Ovary (tissue), 10 donors: ENCODE measurements at places on chromosomes 3 and 15.

- DNase-seq, result no peak
Observed at GRCh38 chr3:53776494-53777101, 69.6 kb downstream of the CHDH start.

DNA sequence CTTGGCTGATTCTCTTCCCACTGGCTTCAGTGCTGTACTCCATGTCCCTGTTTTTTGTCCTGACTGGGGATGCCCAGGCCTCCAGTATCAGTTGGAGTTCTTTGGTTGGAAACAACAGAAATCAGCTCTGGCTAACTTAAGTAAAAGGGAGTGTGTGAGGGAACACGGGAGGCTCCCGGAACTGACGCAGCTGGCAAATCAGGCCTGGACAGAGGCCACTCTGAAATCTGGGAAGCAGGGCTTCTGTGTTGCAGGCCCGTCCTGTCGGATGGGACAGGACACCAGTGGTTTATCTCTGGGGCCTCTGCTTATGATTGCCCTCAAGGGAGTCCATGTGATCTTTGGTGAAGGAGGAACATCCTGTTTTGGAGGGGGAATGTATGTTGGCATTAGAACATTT lies 124.3 kb downstream of the CHCHD6 start:
- DNase-seq, result peak; percentile 78

- DNase-seq, result no peak
Observed at GRCh38 chr15:67093504-67093862, 28.1 kb downstream of the SMAD3 start.

DNA sequence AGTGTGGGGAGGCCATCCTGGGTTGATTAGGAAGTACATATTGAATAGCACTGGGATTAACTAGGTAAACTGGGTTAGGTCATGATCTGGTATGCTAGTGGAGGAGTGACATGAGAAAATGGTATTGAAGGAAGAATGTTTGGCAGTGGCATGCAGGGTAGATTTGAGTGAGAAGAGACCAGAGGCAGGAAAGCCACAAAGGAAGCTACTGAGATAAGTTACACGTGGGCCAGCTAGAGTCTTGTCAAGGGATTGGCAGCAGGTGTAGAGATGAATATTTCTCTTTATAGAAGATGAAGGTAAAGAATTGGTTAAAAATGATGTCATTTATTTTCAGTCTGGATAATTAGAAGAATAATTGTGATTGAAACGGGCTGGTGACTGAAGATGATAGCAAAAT lies 91.0 kb upstream of the TPRG1 start:
- DNase-seq, result no peak

DNA sequence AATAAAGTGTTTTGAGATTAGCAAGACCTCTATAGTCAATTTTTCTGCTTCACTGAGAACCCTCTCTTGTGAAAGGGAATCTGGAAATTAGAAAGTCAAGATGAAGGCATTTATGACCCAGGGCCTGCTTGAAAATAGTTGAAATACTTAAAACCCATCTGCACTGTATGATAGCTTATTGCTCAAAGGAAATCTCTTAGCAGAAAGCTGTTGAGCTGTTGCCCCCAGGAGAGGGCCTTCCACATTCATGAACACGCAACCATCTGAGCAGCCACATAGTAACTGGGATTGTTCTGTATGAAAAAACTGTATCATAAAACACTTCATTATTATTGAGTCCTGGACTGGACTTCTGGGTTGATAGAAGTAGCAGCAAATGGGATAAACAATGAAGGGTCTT lies 106.4 kb upstream of the PTX3 start:
- no peak for DNase-seq

GRCh38 chr3:8648909-8649741 lies 4.5 kb upstream of the SSUH2 start:
- no peak for DNase-seq

DNA sequence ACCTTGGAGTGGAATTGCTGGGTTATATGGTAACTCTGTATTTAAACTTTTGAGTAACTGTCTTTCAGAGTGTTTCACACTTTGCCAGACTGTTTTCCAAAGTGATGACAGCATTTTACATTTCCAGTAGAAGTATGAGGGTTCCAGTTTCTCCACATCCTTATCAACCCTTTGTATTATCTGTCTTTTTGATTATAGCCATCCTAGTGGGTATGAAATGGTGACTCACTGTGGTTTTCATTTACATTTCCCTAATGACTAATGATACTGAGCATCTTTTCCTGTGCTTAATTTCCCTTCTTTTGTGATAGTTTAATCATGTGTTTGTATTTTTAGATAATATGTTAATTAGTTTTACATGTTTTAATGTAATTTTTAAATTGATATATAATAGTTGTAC lies 138.1 kb upstream of the DAZL start:
- DNase-seq, result no peak

DNA sequence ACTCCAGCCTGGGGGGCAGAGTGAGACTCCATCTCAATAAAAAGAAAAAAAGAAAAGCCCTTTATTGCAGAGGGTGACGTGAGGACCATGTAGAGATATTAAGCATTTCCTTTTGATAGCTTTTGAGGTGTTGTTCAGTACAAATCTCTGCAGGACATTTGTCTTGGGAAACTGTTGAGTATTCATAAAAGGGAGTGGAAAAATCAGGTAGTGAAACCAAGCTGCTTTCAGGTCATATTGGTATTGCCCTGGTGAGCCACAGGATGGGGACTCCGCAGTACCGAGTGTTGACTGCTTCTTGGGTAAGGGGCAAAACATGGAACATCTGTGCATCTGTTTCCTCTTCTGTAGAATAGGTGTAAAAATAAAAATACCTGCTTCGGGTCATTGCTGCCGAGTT lies 9.9 kb downstream of the ITPR1 start:
- DNase-seq, result no peak

DNA sequence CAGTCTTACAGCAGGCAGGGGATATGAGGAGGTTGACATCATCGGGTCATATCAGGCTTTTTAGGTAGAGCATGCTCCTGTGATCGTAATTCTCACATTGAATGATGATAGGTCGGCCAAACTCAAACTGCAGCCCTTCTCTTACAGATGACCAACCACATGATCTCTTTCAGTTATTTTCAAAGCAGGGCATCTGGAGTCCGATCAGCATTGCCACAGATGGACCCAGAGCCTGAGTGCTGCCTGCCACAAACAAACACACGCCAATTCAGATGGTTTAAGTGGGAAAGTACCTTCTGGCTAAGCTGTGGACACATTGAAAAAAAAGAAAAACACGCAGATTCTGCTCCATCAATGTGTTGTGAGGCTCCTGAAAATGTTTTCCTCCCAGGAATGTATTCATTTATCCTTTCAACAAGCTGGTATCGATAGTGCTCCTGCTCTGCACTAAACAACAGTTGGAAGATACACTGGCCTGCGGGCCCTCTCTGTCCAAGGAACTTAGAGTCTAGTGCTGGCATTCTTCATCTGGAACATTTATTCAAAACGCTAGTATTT lies 31.2 kb downstream of the ARPP21 start:
- no peak for DNase-seq

- DNase-seq, result no peak
Observed at GRCh38 chr15:82999905-83000671, 11.4 kb downstream of the C15orf40 start.

DNA sequence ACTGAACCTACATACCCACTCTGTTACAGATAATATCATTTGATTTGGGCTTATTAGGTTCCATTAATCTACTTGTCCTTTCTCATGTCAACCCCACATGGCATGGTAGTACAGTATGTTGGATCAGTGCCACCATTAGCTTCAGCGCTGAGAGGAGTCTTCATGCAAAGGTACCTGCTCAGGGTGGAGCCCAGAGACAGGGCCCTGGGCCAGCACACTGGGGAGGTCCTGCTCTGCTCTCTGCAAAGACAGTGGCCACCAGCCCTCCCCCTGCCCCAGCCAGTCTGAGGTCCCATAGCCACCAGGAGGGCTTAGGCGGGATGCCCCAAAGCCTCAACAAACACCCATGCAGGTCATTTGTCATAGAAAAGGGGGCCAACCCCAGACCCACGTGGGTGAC lies 71.0 kb downstream of the ATP10A start:
- DNase-seq, result no peak

- DNase-seq, result no peak
Observed at GRCh38 chr15:41790169-41790568, 15.9 kb downstream of the MAPKBP1 start.

- no peak for DNase-seq
Observed at GRCh38 chr15:29805708-29806104, 16.6 kb downstream of the TJP1 start.

GRCh38 chr15:80476036-80476435 lies 71.9 kb downstream of the ARNT2 start:
- DNase-seq, result no peak

GRCh38 chr15:49832511-49832910 lies 211.7 kb downstream of the DTWD1 start:
- DNase-seq, result no peak

- no peak for DNase-seq
Observed at GRCh38 chr15:64878705-64879104, 33.0 kb upstream of the ANKDD1A start.

DNA sequence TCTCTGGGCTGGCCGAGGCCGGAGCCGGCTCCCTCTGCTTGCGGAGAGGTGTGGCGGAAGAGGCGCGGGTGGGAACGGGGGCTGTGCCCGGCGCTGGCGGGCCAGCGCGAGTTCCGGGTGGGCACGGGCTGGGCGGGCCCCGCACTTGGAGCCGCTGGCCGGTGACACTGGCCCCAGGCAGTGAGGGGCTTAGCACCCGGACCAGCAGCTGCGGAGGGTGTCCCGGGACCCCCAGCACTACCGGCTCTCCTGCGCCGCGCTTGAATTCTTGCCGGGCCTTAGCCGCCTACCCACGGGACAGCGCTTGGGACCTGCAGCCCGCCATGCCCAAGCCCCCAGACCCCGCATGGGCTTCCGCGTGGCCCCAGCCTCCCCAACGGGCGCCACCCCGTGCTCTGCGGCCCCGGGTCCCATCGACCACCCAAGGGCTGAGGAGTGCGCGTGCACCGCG lies 736.3 kb upstream of the ARRDC4 start:
- DNase-seq, result no peak

- DNase-seq, result no peak
Observed at GRCh38 chr3:194367992-194368841, 1.3 kb downstream of the LRRC15 start.

DNA sequence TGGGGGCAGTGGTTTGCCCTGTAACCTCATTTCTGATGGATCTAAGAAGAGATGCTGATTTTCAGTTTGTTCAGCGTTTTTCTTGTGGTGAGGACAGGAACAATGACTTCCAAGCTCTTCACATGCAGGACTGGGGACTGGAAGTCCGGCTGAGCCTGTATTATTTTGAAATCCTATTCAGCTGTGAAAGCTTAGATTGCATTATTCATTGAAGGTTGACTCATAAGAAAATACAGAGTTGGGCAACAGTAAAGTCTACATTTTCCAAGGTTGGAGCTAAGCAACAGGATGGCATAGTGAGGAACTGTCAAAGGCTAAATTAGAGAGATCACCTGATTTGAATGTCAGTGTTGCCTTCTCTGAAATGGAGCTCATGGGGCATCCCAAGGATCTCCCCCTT lies 230.9 kb upstream of the FEZF2 start:
- no peak for DNase-seq

GRCh38 chr3:153631664-153632063 lies 469.6 kb downstream of the RAP2B start:
- no peak for DNase-seq

GRCh38 chr15:69591905-69592508 lies 139.4 kb downstream of the RPLP1 start:
- DNase-seq, result no peak

DNA sequence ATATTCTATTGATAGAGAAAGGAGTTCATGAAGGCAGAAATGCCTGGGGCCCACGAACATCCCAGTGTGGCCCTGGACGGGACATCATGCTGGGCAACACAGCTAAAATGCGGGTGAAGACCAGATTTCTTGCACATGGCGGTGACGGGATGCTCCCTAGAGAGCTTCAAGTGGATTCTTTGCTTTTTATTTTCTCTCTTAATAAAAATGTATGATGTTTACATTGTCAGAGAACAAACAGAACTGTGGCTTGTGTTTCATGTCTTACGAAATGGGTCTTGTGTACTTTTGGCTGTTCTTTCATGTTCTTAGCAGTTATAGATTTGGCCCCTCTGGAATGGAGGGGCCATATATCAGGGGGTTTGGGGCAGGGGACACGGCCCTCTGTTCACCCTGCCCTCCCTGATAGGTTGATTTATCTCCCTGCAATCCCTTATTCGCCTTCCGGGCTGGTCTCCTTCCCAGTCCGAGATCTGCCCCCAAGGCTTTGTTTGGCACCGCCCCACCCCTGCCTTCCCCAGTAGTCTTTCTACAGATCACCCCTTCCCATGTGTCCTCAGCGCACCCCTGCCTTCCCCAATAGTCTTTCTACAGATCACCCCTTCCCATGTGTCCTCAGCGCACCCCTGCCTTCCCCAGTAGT lies 68.7 kb upstream of the CGNL1 start:
- DNase-seq, result no peak

DNA sequence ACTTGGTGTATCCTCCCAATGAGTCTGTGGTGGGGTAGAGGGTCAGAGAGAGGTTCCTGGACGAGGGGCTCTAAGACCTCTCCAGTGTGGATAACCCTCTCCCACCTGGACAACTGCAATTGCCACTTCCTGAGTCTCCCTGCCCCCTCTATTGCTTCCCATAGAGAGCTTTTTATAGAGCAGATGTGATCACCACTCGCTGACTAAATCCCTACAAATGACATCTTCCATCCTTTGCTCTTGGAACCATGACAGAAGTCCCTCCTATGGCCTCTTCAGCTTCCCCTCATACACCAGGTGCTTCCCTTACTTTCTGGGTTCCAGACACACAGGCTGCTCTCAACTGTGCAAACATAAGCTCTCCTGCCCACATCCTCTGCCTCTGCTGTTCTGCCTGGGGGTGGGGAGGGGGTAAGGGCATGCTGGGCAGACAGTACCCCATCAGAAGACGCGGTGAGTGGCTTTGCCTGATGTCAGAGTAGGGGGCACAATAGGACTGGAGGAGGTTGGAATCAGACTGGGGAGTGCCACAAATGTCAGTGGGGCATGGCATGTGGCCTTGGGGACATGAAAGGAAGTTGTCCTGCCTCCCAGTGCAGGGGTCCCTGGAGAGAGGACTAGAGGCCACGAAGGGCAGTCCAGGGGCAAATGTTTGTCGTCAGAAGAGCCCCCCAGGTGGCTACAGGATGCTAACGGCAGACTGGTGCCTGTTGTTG lies 15.2 kb downstream of the ITIH3 start:
- DNase-seq, result no peak

DNA sequence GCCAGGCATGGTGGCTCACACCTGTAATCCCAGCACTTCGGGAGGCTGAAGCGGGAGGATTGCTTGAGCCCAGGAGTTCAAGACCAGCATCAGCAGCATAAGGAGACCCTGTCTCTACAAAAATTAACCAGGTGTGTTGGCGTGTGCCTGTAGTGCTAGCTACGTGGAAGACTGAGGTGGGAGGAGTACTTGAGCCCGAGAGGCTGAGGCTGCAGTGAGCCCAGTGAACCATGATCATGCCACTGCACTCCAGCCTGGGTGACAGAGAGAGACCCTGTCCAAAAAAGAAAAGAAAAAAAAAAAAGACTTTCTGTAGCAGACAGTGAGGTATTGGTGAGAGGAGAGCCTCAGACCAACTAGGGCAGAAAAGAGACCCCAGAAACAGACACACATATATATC lies 263.8 kb downstream of the XXYLT1 start:
- DNase-seq, result no peak

GRCh38 chr15:80105193-80105592 lies 45.7 kb downstream of the ZFAND6 start:
- DNase-seq, result no peak
